ENCODE measurements at places on chromosomes 1 and 21.

DNA sequence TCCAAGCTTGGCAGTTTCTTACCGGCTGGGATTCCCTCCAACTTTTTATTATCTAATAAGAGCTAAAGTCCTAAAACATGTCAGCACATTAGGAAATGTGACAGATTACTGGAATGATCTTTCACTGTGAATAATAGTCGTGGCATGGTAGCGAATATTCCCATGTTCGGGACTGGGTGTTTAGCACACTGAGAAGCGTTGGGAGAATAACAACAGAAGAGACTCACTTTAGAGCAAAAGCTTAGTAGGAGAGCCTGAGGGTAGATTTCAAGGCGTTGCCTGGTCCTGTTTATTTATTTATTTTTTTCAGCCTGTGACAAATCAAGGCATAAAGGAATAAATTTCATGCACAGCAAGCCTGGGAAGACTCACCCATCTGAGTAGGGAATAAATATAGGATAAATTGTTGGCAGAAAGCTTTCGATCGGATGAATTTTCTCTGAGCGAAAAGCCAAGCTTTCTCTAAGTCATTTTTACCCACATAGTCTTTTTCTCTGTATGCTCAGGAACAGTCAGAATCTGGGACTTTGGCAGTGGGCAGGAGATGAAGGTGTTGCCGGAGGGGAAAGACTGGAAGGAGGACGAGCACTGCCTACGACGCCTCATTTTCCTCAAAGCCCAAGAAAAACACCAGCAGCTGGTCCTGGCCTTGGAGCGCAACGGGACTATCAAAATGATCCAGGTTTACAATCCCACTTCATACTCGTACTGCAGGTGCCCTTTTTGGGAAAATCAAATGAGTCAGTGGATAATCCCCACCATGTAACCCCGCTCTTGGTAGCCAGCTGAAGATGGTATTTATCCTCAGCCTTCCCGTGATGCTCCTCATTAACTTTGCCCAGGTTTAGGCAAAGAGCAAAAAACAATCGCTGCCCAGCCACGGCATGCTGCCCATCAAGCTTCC, 97.2 kb downstream of the WDR64 start:
- DNase-seq, result no peak

DNA sequence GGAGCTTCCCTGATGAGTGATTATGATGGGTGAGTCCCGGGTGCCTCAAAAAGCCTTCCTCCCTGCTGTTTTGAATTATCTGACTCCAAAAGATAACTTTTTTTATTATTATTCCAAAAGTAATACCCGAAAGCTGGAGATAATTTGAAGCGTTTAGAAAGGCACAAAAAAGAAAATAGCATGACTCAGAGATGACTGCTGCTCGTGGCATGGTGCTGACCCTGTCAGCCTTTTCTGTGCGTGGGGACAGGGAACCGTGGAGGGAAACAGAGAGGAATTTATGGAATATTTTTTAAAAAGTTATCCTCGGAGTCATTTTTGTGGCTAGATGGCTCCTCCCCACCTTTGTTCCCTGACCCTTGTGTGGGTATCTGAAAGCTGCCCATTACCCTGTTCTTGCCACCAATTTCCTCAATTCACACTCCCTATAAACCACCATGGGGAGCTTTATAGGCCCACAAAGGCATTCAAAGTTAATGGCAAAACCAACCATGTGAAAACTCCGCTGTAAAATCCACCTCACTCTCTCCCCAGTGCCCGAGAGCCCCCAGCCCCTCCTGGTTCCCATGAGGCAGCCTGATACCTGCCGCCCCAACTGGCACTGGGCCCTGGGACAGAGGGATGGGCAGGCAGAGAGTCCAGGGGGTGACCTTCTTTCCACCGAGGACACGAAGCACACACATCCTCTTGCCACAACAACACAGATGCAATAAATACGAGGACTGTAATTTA, 37.5 kb downstream of the IGSF21 start:
- no peak for DNase-seq

DNA sequence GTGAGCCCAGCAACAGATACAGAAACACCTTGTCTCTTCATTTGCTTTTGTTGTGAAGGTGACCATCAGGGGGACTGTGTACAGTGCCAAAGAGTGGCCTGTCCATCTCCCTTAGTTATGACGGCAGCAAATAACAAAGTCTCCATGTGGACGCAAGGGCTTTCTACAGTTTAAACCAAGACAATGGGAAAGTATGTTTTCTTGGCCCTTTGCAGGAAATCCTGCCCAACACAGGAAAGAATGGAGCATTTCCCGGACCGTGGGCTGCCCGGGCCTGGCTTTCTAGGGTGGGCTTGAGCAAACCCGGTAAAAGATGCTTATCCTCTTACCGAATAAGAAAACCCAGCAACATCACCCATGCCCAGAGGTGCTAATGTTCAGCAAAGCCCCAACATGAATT, 87.3 kb downstream of the ZBTB18 start:
- no peak for DNase-seq

GRCh38 chr1:172699111-172699510, 40.2 kb downstream of the FASLG start:
- peak; percentile 72 for DNase-seq

- peak; percentile 69 for DNase-seq
Measured at GRCh38 chr1:29124366-29125236, 898 bp upstream of the TMEM200B start.

DNA sequence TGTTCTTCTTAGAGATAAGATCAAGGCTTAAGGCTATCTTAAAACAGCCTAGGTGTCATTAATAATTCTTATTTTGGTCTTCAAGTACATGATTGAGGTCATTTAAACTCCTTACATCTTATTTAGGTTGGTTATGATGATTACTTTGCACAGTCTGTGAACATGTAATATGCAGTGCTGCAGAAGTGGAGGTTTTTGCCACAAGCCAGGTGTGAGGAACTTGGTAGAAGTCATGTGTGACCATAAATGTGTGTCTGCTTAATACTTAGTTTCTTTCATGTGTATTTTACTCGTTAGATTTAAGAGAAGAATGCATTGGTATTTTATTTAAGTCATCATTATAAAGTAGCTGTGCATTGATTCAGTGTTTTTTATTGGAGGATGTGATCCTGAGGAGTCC, 10.1 kb downstream of the ATG4C start:
- DNase-seq, result no peak

DNA sequence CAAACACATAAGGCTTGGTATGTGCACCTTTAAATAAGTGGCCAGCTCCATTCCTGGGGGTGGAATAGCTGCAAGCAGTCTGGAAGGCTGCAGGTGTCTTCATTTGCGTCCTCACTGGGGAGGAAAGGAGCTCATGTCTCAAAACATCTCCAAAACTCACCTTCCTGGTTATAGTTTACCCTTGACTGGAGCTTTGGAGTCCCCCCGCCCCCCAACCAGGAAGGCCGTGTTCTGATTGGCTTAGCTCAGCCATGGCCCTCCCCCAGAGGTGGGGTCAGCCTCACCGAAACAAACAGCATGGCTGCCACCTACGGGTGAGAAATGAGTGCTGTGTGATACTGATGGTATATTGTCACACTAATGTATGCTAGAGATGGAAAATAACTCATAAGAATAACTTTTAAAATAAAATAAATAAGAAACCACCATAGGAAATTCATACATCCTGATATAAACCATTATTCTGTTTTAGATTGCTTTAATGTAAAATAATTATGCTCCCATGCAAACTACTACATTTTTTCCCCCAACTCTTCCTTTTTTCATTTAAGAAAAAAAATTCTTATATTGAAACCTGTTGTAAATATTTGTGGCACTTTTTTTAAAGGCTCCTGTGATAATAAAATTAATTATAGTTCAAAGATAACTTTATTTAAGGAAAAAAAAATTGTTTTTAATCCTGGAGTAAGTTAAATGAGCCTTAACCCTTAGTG, 90.8 kb downstream of the ZP4 start:
- no peak for DNase-seq

DNA sequence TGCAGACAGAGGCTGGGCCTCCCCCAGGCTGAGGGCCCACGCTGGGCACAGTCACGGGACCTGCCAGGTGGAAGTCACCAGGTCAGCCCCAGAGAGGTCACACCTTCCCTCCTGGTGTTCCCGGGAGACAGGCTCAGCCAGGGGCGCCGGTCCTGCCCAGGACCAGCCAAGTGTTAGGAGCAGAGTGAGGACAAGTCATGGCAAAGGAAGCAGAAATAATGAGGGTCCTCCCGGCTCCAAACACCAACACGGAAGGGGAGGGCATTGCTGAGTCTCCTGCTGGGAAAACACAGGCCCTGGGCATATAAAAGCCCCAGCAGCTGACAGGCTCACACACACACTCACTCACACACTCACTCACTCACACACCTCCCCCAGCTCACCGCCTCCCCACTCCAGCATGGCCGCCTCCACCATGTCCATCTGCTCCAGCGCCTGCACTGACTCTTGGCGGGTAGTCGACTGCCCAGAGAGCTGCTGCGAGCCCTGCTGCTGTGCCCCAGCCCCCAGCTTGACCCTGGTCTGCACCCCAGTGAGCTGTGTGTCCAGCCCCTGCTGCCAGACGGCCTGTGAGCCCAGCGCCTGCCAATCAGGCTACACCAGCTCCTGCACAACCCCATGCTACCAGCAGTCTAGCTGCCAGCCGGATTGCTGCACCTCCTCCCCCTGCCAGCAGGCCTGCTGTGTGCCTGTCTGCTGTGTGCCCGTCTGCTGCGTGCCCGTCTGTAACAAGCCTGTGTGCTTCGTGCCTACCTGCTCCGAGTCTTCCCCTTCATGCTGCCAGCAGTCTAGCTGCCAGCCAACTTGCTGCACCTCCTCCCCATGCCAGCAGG, at the start of gene KRTAP10-10:
TSS of gene KRTAP10-10 (plus strand) at position 339 of the 833 bp plus-strand sequence. CDS start at position 401, 62 bp downstream.
- DNase-seq, result no peak

DNA sequence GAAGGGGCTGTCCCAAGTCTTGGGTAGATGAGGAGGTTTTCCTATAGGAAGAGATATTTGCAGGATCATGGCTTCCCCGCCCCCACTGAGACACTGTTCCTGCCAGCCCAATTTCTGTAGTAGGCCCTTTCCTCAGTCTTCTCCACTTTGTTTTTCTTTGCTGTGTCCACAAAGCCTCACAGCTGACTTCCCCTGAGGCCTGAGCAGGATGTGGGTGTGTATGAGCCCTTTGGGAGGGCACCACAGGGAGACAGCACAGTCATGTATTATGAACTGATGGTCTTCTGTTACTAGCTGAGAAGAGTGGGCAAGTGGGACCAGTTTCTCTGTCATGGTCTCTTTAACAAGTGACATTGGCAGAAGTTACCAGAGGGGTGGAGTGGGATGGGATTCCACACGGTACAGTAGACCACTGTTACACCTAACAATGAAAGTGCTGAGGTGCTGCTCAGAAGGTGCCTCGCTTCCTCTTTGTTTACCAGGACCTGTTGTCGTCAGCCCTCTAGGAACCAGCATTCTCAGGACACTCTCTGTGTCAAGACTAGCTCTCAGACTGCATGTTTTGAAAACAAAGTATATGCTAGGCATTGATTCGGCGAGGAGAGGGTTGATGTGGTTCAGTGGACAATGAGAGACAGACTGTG, 253.8 kb upstream of the HOOK1 start:
- DNase-seq, result no peak

DNA sequence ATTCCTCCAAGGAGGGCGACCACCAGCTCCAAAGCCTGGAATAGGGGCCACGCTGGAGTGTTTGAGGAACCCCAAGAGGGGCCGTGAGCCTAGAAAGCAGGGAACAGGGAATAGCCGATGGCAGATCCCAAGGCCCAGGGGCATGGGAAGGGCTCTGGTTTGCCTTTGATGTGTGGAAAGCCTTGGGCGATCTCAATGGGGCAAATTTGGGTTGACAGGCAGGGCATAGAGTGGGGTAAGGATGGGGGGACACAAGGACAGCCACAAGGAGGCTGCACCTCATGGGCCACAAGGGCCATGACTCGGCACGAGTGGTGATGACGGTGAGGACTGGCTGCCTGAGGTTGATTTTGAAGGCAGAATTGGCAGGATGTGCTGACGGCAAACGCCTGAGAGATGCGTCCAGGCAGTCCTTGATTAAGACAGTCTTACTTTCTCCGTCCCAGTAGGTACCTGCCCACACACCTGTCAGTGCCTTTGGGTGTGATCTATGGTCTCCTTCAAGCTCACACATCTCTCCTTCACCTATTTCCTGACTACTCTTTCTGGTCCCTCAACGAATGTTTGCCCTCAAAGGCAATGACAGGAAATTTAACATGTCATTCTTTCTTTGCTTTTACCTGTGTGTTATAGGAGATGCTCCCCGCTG, 2.0 kb upstream of the TMPRSS3 start:
- no peak for DNase-seq

GRCh38 chr21:28358702-28359101, 634.0 kb downstream of the LTN1 start:
- no peak for DNase-seq

DNA sequence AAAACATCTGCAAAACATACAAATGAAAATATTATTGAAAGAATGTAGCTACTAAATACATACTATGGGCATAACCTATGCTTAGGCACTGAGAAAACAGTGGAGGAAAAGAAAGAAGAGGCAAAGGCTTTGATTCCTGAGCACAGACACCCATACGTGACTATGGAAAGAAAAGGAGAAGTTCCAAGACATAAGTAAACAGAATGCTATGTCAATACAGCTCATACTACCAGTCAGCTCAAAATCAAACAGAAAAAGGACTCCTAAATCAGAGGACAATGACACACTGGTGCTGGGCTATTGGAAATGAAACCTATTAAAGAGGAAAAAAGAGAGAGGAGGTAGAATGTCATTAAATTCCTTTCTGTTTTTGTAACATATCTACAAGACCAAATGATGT, 225.4 kb downstream of the SMYD3 start:
- DNase-seq, result no peak

DNA sequence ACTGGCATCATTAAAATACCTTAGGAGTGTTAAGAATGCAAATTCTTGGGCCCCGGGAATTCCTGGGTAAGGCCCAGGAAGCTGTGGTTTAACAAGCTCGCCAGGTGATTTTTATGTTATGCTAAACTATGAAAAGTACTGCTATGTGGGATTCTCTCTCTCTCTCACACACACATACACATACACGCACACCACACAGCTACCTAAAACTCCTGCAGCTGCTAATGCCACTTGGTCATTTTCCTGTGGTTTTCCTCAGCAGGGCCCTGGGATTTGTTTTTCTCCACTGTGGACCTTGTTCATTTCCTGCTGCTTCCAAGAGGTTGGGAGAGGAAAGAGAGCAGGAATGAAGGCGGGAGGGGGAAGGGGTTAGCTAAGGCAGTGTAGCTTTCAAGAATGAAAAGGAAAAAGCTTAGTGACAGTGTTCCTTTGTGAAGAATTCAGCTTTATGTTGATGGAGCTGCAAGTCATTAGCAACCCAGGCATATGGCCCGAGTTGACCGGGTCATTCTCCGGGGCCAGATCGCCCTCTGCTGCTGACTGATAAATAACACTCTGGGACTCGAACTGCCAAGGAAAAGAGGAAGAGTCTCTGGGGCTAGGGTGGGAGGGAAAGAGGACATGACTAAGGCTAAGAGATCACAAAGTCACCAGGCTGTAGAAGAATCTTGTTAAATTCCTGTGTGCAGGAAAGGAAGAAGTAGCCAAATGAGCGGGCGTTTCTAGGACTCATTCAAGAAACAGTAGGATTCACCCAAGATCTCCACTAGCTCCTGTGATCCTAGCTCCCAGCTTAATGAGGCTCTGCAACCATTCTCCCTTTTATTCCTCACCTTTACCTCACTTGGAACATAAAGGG, 30.5 kb upstream of the LRIG2 start:
- no peak for DNase-seq

- DNase-seq, result no peak
Measured at GRCh38 chr1:91594383-91595055, 93.9 kb downstream of the CDC7 start.
